ENCODE measurements at places on chromosomes 2 and 18.

DNA sequence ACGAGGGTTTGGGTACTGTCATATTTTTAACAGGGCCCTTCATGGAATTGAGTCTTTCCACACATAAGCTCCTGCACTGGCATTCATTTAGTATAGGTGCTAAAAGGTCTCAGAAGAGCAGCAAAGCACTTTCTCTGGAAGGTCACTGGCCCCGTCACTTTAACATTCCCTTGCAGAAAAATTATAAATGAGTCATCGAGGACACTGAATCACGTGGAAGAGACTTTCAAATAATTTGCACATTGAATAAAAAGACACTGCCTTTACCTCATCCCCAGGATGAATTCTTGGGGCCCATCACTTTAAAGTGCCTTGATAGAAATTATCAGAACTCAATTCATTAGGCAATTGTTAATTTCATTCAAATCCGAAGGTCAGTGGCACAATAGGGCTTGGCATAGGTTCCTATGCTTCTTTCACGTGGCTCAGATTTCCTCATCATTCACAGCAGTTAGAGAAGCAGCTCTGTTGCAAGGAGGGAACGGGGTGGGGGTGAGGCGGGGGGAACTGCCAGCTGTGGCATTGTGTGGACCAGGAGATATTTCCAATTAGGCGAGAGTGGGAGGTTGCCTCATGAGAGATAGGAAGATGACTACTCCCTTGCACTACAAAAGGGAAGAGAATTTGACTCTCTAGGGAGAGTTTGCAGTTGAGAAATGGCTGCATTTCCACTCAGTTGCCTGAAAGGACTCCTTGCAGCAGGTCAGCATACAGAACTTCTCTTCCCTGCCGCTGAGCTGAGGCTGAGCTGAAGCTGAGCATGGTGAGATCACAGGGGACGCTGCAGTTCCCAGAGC is 86.3 kb upstream of the NPAS2 start:
- DNase-seq, result no peak

DNA sequence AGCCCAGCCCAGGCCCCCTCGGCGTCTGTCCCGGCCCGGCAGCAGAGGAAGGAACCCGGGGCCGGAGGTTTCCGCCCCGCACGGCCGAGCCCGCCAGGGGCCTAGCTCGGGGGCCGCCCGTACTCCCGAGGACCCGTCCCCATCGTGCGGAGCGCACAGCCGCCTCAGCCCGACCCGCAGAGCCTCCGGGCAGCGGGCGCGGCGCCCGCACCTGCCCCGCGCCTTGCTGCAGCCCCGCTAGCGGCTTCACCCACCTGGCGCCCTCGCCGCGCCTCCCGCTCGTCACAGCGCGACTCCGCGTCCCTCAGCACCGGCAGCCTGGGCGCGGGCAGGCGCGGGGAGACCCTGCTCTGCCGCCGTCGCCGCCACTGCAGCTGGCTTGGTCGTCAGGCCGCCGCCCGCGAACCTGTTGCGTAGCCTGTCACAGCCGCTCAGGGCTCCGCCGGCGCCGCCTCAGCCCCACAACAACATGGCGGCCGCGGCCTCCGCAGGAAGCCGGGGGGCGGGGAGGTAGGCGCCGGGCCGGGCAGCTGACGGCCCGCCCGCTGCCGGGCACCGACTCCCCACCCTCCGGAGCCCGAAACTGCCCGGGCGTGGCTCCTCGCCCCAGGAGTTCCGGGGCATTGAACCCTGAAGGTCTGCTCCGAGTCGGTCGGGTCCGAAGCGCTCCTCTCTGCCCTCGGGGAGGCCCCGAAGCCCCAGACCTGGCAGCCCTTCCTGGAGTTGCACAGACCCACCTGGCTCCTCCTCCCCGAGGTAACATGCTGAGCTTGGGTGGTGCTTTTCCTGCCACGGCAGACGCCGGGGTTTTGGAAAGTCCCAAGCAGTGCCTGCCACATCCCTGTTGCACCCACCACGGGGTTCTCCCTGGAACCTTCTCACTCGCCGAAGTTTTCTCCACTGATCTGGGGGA is at the start of gene ITSN2:
ITSN2 (minus strand) TSS at position 487 of the 913 bp plus-strand sequence. CDS start 32,454 bp downstream, outside the sequence.
- peak; percentile 87 for DNase-seq

DNA sequence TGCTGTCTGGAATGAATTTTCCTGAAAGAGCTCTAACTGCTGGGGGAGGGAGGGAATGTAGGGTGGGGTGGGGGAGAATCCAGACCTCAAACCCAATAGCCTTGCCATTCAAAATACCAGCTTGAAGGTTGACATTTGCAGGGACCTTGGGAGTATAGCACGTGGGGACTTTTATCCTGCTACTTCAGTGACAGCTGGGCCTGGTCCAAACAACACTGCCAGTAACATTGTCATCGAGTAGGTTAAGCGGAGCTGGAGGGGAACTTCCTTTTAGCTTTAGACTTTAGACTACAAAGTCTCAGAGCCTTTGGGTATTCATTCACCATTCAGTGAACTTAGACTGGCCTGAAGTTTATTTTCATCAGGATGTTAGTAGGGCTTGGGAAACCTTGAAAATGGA is 248.7 kb downstream of the MEIS1 start:
- no peak for DNase-seq

DNA sequence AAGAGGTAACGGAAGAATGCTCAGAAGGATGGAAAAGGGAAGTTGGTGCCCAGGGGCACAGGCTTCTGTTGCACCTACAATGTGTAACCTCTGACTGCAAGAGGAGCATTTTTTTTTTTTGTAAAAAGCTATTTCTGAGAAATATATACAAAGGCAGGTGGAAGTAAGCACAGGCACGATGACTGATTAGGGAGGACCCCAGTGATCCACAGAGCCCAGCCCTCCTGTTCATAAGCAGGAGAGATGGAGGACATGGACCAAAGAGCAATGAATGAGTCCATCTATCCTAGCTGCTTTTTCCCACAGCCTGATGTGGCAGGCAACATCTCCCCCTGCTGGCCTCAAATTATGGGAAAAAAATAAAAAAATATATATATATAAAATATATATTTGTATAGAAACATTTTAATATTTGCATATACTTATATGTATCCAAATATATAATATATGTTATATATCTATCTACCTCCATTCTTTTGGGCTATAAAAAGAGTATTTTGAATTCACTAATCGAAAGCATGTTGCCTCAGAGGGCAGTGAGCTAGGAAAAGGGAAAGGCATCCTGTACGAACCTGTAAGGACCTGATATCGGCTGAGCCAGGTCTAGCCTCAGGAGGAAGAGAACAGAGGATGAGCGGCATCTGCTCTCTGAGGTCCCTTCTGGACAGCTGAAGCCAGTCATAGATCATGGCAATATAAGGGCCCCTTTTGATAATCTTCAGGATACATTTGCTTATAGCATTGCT is 166.0 kb upstream of the STK17B start:
- DNase-seq, result no peak

DNA sequence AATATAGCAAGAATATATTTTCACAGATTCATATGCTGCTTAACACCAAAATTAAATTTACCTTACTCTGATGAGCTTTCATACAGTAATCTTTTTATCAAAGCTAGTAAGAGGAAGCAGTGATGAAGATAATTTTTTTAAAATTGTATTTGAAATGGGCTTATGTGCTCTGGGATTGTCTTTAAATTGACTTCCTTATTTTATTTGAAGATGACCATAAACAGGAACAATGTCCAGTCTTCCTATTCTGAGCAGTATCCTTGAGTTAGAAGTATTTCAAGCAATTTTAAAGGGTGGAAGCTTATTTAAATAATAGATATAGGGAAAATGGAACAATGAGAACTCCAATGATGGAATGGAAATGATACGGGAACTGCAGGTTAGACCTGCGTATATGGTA is 211.6 kb downstream of the MCFD2 start:
- no peak for DNase-seq

GRCh38 chr2:26970928-26971627 is 641 bp downstream of the MAPRE3 start:
- no peak for DNase-seq

- DNase-seq, result no peak
Measured at GRCh38 chr2:34153484-34153883, 554.4 kb upstream of the FAM98A start.

- DNase-seq, result no peak
Measured at GRCh38 chr2:73956218-73956865, 28.4 kb upstream of the TET3 start.

DNA sequence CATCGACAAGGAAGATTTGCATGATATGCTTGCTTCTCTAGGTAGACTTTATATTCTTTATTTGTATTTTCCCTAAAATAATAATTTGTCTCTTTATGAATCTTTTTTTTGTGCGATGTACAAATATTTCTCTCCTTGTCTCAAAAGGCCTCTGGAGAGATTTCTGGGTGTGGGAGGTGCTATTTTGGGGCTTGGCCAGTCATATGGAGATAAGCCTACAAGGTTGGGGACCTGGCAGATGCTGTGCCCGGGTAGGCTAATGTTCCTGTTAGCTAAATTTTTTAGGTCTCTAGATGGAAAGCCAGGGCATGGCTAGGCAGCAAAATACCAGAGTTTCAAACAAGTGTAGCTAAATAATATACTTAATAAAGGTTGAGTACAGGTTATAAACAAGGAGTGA is 11.1 kb downstream of the MYL12B start:
- DNase-seq, result no peak

DNA sequence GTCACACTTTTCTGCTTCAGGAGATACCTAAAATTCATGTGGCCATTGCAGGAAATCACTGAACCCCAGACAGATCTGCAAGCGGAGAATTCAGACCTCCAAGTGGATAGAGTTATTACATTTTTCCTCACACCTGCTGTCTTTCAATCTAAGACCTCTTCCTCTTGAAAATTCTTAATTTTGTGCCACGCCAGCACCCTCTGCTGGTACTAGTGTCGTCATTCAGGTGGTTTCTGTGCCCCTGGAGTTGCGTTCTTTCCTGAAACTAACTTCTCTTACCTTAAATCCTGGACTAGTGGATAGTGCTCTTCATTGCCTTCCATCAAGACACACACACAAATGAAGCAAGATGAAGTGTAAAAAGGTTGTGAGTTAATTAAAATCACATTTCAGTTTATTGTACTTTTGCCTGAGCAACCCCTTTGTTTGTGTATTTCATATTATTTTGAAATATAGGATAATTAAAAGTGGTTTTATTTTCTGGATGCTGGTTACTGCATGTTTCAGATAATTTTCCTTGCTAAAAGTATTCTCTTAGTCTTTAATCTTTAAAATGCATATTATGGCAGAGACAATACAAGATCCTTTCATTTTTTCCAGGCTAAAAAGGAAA is 1.6 kb upstream of the DNER start:
- DNase-seq, result no peak

DNA sequence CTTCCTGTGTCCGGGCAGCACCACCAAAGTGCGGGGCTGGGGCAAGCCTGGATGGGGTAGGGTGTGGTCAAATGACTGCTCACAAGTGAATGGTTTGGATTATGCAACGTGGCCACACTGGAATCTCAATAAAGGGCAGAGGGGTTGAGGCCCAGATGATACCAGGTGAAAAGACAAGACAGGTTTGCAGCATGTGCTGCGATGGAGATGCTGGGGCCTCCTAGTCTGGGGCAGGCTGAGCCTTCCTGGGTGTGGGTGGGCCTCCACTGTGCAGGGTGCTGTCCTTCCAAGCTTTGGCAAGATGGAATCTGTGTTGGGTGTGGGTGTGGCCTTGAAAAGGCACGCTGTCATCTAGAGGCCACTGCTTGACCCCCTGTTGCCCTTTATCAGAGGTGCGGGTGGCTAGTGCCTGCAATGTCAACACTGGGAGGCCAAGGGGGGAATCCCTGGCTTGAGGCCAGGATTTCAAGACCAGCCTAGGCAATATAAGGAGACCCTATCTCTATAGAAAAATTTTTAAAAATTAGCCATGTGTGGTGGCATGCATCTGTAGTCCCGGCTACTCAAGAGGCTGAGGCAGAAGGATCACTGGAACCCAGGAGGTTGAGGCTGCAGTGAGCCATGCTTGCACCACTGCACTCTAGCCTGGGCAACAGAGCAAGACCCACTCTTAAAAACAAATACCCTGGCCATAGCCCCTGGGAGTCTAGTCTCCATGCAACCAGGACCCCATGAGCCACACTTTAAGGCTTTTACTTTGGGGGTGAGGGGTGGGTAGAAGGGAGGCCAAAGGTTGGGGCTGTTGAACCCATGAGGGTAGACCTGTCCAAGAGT is 13.8 kb downstream of the RRM2 start:
- no peak for DNase-seq

- DNase-seq, result no peak
Measured at GRCh38 chr2:43824951-43825493, 13.6 kb downstream of the ABCG5 start.

GRCh38 chr2:181761175-181761574 is 80.9 kb upstream of the NEUROD1 start:
- no peak for DNase-seq

- no peak for DNase-seq
Measured at GRCh38 chr2:151051574-151052220, 210.0 kb downstream of the RBM43 start.

- no peak for DNase-seq
Measured at GRCh38 chr2:110639972-110640371, 37.9 kb downstream of the BUB1 start.

GRCh38 chr2:229800997-229801754 is 86.8 kb upstream of the DNER start:
- DNase-seq, result peak; percentile 48

All from CD4-positive, alpha-beta T cell treated with Interferon gamma for 1 hour (primary cell).